Upper lobe of left lung (tissue), 6 donors: ENCODE measurements at places on chromosomes 11 and 22. TPM values are rescaled to one million over a fixed set of nuclear protein-coding genes. Genes with fewer than 3 reads are reported as not detected.

DNA sequence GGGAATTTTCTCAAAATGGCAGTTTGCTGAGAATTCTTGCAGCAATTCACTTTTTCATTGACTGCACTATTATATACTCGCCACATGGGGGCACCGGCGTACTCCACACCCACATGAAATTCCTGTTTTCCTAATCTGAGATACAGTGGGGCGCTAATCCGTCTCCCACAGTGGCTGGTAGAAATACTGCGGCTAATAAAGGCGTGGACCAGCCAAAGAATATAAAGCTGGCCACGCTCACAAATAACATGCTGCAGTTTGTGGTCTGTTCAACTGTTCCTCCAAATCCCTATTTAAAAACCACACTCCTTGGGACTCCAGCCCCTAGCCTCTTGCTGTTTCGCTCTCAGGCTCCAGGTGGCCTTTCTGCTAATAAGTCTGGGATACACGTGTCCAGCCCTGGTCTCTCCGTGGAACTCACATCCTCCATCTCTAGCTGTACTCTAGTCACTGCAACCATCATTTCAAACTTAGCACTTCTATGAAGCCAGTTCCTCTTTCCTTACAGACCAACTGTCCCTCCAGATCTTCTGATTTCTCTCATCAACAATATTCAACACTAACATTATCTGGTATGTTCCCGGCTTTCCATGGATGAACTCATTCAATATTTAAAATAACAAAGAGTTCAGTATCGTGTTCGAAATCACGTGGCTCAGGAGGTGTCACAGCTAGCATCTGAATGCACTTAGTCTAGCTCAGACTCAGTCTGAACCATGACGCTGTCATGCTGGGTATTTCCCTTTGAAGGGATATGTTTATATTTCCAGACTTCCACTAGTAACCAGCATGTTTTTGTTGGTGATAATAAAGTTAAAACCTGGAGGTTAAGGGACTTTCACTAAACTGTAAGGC lies 22.0 kb downstream of the TBRG1 start:
- DNase-seq: peak; percentile 62

The GDPD4 gene
- not detected for total RNA-seq

DNA sequence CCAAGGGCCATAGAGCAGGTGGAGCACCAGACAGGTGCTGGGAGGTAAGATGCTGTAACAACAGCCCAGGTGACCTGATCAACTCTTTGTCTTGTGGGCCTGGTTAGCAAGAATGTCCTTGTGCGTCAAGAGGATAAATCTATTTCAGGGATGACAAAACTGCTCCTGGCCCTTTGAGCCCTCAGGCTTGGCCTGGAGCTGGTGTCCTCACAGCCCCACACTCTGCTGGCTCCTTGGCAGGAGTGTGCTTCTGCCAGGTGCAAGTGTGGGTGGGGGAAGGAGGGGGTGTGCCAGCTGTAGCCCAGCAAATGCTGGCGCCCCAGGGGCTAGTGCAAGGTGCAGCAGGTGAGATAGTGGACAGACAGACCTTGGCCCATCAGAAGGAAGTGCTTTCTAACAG lies 19.5 kb downstream of the AMPD3 start:
- peak; percentile 18 for DNase-seq

- DNase-seq: no peak
Observed at GRCh38 chr11:64762277-64762673, 2.5 kb upstream of the PYGM start.

GRCh38 chr11:38446336-38446735 lies 1848.3 kb upstream of the RAG2 start:
- DNase-seq: no peak

The YPEL1 gene
- 7.5 TPM for total RNA-seq

DNA sequence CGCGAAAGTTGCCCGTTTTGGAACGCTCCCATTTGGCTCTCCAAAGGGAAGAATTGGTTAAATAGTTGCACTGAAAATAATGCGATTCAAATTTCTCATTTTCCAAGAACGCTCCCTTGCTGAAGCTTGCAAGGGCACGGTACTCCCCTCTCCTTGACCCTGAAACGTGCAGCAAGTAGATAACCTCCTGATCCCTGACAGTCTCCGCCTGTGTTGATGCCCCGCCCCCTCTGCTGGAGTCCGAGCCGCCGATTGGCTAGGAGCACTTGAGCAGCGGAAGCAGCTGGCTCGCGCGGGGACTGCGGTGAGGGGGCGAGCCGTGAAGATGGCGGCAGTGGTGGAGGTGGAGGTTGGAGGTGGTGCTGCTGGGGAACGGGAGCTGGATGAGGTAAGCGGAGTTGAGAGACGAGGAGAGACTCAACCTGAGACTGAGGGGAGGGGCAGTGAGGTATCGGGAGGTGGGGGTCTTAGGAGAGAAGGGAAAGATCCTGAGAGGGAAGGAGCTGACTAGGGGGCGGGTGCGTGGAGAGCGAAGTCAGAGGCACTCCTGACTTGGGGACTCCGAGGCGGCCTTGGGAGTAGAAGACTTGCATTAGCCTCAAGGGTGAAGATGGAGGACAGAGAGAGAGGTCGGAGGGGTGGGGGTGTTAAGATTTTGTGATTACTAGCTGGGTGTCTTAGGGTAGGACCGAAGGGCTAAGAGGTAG lies at the start of gene RNF121:
Gene RNF121 (plus strand): TSS at position 310 of the 707 bp plus-strand sequence. CDS start 16 bp downstream, at position 326.
- peak; percentile 97 for DNase-seq

GRCh38 chr11:803770-804598 lies 1.0 kb downstream of the PIDD1 start:
- no peak for DNase-seq

GRCh38 chr11:19963697-19964387 lies 196.4 kb downstream of the DBX1 start:
- no peak for DNase-seq

DNA sequence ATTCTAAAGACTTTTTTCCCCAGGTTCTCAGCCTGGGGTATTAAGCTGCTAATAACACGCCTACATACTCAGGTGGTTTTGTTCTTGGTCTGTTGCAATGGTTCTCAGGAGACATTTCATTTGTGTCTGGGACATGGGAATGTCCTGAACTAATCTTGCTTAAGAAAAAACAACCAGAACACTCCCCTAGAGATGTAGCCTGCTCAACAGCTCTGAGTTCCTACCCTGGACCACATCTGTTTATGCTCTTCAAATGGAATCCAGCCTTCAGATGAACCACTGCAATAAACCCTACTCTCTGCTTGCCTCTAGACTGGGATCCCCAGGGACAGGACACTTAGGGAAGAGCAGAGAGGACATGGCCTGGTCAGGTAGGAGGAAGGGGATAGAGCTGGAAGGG lies 29.9 kb downstream of the RELT start:
- DNase-seq: no peak

DNA sequence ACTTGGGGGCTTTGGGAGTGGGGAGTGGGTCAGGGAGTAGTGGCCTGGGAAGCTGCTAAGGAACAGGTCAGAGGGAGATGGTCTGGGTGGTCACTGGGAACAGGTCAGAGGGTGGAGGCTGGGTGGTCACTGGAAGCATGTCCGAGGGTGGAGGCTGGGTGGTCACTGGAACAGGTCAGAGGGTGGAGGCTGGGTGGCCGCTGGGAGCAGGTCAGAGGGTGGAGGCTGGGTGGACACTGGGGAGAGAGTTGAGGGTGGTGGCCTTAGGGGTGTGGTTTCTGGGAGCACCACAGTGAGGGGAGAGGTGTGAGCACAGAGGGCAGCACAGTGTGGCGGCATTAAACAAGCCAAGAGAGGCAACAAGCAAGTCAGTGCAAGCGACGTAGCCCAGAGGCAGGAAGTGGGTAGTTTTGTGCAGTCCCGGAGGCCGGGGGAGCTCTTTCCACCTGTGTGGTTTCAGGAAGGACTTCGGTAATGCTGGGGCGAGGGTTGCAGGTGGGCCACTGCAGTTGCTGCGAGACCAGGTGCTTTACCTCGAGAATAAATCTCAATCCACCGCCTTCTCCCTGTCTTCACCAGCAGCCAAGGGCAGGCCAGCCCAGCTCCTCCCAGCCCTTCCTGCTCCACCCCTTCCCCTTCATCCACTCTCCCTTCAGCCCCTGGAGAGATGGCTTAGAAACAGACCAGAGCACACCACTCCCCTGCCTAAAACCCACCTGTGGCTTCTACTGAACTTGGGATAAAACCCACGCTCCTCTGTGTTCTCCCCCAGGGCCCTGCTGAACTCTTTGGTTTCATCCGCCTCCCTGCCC lies 3.2 kb upstream of the CACNA1I start:
- DNase-seq: no peak

The TSSK2 gene
- total RNA-seq: not detected

The EFCAB6 gene
- total RNA-seq: 2.5 TPM

The SMC1B gene
- total RNA-seq: not detected

- DNase-seq: peak; percentile 94
Observed at GRCh38 chr11:47186076-47186699, at the start of gene PACSIN3. PACSIN3 (minus strand) TSS chr11:47186434; CDS start chr11:47182727, 3,707 bp downstream.

The SMTNL1 gene
- total RNA-seq: not detected

DNA sequence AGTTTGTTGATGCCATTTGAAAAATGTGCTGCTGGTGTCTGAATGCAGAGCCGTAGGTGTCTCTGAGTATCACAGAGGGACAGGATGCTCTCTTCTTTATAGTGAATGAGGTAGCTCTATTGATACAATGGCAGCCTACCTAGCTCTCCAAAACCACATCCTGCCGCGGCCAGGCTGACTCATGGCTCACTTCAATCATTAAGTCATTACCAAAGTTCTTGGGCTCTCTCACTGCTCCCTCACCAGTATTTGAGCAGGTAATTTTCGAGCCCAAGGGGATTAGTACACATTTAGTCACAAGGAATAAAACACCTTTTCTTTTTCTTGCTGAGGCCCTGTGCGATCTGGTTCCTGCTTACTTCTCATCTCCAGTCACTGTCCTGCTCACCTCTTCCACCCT lies 509.0 kb upstream of the LARGE1 start:
- DNase-seq: no peak

GRCh38 chr22:27800250-27801201 lies 1.0 kb downstream of the MN1 start:
- peak; percentile 85 for DNase-seq

- DNase-seq: no peak
Observed at GRCh38 chr11:130181295-130182272, 22.0 kb downstream of the ST14 start.

The YPEL4 gene
- 0.91 TPM for total RNA-seq

- peak; percentile 13 for DNase-seq
Observed at GRCh38 chr22:37147186-37147990, 2.3 kb downstream of the IL2RB start.

GRCh38 chr11:89203814-89204213 lies 26.1 kb downstream of the TYR start:
- DNase-seq: no peak

DNA sequence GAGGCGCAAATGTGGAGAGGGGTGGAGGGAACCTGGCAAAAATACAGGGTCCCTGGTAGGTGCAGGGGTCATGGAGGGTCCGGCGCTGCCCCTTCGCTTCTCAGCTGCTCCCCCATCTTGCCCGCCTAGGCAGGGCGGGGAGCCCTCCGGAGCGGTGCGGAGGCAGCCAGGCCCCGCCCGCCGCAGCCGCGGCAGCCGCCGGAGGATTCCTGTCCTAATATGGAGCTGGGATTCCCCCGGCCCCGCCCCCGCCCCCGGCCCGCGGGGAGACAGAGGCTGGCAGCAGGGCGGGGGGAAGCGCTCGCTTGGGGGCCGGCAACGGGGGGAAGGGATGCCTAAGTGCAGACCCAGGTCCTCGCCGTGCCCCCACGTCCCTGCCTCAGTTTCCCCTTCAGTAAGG lies 1.0 kb upstream of the NPAS4 start:
- peak; percentile 73 for DNase-seq

The OR5B17 gene
- not detected for total RNA-seq

DNA sequence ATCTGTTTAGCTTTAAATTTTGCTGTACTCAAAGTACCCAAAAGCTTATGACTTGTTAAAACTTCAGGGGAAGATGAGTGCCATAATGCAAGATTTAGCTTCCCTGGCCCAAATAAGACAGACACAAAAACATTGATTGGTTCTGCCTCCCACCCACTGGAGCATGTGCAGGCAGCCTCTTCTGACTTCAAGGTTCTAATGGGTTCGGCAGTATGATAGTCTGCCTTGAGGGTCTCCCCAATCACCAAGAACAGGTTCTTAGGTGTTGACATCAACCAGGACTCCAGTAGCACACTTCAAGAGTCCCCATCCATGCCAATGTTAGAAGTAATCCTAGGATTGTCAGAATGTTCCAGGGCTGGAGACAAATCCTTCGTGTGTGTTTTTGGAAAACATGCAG lies 12.5 kb downstream of the EIF4G2 start:
- DNase-seq: no peak

- no peak for DNase-seq
Observed at GRCh38 chr11:73529204-73529530, 68.7 kb downstream of the FAM168A start.

DNA sequence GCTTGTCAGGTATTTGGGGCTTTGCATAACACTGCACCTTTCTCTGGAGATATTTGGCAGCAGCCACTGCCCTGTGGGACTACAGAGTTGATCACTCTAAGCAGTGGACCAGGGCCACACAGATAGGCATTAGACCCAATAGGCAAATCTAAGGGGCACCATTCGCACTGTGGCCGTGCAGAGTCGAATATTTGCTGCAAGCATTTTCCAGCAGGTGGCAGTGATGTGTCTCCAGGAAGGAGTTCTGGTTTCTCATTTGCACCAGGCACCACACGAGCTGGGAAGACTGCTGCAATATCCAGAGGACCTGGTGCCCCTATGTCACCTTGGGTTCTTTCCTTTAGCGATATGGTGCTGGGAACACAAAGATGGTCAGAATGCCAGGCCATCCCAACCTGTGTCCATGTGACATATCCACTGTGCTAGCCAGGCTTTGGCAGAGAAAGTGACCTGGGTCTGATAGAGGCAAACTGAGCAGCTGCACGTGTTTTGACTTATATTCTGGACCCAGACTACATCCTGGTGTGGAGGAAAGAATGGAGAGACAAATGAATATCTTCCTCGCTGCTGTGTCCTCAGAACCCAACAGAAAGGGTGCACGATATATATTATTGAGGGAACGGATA lies 318.7 kb downstream of the BUD13 start:
- peak; percentile 26 for DNase-seq

The MTNR1B gene
- total RNA-seq: not detected

The C11orf87 gene
- total RNA-seq: not detected

GRCh38 chr11:78933350-78933749 lies 358.7 kb upstream of the NARS2 start:
- DNase-seq: no peak

GRCh38 chr11:5368502-5369043 lies 15.0 kb upstream of the OR51M1 start:
- no peak for DNase-seq

The MALAT1 gene
- total RNA-seq: 52,390 TPM

GRCh38 chr11:65110354-65110861 lies 1.3 kb upstream of the TM7SF2 start:
- peak; percentile 88 for DNase-seq

GRCh38 chr11:120903686-120904085 lies 120.2 kb upstream of the TBCEL start:
- no peak for DNase-seq

The SLC22A8 gene
- total RNA-seq: not detected
